CD4-positive, alpha-beta T cell (primary cell): ENCODE measurements at places on chromosomes 1 and 21.
A peak's percentile ranks its signal among the peaks of the same experiment; 100 is the strongest.

GRCh38 chr1:41812453-41812852 lies 106.3 kb downstream of the HIVEP3 start:
- no peak for DNase-seq

DNA sequence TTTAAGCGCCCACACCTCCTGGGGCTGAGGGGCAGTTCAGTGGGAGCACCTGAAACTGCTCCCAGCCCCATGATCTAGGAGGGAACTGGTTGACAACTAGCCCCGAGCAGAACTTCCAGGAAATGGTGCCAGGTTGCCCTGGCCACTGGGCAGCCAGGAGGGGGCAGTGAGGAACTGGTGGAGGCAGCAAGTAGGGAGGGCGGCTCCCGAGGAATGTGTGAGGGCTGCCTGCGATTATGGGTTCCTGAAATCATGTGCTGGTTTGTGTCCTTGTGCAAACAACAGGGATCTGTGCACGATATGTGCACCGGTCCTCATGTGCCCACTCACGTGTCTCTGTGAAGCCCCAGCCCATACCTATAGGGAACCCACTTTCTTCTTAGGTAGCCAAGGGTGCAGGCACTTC lies 9.9 kb downstream of the GPR3 start:
- DNase-seq: peak; percentile 47

- no peak for DNase-seq
Observed at GRCh38 chr1:119080586-119080985, 59.9 kb downstream of the WARS2 start.

GRCh38 chr1:112188611-112189010 lies 199.1 kb upstream of the KCND3 start:
- no peak for DNase-seq

- peak; percentile 42 for DNase-seq
Observed at GRCh38 chr1:153805042-153805745, 30.0 kb downstream of the SLC27A3 start.

DNA sequence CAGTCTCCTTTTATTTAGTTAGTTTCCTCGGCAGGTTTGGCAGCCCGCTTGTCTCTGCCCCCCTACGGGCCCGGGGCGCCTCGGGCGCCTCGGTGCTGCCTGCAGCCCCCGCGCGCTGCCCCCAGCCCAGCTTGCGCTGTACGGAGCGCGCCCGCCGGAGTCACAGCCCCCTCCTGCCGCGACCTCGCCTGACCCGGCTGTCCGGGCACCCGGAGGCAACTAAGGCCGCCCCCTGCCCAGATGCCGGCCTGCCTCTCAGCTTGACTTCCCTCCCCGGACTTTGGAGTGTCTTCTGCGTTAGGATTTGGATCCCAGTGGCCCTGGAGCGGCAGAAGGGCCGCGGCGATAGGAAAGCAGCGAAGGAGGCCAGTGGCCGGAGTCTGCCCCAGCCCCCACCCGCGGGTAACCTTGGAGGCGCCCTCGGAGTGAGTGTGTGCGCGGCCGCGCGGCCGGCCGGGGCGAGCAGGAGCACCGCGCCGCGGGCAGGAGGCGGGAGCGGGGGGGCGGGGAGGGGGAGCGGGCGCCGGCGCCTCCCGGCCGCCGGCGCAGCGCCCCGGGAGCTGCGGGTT lies 7.6 kb downstream of the CDKN2C start:
- no peak for DNase-seq

DNA sequence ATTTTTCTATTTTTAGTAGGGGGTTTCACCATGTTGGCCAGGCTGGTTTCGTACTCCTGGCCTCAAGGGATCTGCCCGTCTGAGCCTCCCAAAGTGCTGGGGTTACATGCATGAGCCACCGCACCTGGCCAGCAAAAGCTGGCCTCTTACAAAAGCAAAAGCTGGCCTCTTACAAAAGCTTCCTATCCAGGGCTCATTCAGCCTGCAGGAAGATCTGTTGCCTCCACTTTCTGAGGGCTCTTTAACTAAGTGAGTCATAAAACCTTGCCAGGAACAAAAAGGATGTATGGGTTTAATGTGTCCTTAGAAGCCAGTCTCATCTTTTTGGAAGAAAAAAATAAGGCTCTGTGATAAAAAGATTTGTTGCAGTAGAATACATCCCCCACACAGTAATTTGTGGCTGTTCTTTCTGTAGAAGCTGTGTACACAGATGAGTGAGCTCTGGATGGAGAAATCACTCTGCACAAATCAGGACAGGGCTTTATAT lies 15.0 kb downstream of the HTR1D start:
- no peak for DNase-seq

DNA sequence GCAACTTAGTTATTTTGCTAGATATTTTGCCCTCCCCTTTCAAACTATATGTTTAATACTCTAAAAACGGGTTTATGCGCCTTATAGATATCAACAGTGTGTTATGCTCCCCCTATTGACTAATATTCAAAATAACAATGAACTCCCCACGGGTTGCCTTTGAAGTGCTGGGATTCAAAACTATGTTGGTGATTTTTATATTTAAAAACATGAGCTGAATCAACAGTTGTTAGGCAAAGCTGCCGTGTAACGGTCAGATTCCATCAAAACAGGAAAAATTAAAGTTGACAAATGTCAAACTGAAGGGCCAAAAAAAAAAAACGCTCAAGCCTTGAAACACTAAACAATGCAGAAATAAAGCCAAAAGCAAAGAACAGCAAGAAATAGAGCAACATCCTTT lies 2.5 kb downstream of the TGFBR3 start:
- no peak for DNase-seq

DNA sequence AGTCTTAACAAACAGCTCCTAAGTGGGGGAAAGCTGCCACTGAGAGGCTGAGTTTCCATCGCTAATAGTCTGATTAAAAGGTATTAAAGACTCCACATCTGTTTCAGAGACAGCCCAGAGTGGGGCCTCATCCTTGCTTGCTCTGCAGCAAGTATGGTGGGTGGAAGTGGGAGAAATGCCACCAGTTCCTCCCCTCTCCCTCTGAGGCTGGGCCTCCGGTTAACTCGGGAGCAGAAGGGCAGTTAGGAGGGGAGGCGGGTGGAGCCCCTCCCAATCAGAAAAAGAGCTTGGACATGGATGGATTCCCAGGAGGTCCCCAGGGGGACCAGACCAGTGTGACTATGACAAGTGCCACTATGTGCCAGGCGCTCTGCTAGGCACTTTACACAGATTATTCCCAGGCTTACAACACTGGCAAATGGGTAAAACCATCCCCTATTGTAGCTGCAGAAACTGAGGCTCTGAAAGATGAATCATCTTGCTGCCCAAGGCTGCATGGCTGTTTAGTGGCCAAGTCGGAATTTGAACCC lies 11.4 kb upstream of the ASCL5 start:
- no peak for DNase-seq

GRCh38 chr1:33455539-33456501 lies 16.6 kb upstream of the ZSCAN20 start:
- no peak for DNase-seq

- DNase-seq: no peak
Observed at GRCh38 chr1:27487966-27488884, 1.7 kb downstream of the WASF2 start.

- DNase-seq: no peak
Observed at GRCh38 chr1:2203671-2204414, 9.3 kb upstream of the FAAP20 start.

- DNase-seq: peak; percentile 99
Observed at GRCh38 chr1:114346480-114347029, 164.4 kb downstream of the TRIM33 start.

- DNase-seq: peak; percentile 6
Observed at GRCh38 chr1:28642056-28642846, 616 bp downstream of the TAF12 start.

GRCh38 chr1:6859415-6860343 lies 74.4 kb downstream of the CAMTA1 start:
- no peak for DNase-seq

DNA sequence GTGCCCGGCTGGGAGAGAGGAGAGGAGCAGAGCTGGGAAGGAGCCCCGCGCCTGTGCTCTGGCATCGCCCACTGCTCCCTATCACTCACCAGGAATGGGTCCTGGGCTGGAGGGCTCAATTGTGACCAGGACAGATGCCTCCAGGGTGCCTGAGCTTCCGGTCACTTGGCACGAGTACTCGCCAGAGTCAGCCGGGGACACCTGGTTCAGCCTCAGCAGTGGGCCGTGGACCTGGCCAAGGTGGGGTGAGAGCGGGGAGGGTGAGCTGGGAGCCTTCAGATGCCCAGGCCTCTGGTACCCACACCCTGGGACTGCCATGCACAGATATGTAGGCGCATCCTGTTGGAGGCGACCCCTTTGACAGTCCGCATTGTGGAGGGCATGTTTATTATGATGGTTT lies 31.1 kb downstream of the LDLRAD2 start:
- no peak for DNase-seq

DNA sequence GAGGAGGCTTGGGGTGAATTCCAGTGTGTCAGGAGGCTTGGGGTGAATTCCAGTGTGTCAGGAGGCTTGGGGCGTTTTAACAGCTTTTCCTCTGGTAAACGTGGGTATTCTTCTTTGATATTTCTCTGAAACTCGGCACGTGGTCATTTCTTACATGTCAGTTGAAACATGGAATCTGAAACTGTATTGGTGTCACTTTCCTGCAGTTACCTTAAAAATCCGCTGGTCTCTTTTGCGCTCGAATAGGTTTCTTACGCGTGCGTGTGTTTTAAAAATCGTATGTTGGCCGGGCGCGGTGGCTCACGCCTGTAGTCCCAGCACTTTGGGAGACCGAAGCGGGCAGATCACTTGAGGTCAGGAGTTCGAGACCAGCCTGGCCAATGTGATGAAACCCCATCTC lies 33.5 kb downstream of the PRKCZ start:
- DNase-seq: no peak

DNA sequence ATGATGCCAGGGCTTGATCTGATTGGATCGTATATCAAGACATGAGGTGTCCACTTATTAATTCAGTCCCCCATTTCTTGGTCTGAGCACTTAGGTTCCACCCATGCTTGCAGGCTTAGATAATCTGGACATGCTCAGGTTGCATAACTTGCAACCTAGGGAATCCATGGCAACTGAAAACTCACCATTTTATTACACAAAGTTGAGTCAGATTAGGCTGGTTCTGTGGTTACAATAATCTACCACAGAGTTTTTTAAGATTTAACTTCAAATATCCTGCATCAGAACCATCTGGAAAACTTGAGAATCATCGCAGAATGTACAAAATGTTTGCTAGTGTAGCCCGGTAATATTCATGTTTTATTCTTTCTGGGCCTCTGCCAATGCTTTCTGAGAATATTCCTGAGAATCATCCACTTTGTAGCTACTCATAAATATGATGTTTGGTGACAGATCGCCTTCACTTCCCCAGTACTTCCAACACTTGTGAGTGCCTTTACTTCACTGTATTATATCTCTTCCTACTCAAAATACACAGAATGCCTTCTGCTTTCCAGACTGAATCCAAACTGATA lies 707.2 kb upstream of the ADAMTS5 start:
- DNase-seq: no peak

DNA sequence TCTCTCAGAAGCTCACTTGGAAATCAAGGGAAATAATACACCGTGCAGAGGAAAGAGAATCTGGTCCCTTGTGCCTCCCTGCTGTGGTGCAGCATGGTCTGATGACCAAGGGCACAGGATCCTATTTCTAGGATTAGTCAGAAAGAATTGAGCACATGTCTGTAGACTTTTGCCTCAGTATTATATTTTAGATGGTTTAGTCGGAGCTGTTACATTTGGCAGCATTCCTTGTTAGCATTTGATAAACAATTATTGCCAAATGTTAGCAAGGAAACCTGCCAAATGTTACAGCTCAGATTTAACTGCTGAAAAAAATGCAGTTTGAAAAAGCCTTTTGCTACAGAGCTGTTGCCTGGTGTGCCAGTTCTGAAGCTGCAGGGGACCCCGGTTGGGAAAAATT lies 183.5 kb upstream of the DPYD start:
- DNase-seq: no peak

GRCh38 chr1:106027871-106028270 lies 1028.6 kb upstream of the PRMT6 start:
- no peak for DNase-seq

- no peak for DNase-seq
Observed at GRCh38 chr1:159952932-159953331, 1.1 kb downstream of the SLAMF9 start.

DNA sequence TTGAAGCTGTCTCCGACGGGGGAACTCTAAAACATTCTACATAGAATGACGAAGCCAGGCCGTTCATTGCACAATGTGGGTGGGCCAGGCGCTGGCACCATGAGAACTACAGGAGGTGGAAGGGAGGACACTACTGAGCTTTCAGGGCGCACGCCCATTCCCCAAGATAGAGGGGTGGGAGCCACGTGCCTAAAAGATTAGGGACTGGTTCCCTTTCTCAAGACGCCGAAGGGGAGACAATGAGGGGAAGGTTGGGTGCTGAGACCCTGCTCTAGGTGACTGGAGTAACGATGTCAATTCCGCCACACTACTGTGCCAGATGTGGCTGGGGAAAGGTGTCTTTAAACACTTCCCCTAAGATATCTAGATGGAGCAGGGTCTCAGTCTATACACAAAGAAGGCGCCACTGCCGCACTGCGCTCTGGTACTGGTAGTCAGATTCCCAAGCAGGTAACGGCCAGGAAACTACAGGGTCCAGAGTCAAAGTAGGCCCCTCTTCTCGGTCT lies 782 bp downstream of the CSDE1 start:
- DNase-seq: no peak

DNA sequence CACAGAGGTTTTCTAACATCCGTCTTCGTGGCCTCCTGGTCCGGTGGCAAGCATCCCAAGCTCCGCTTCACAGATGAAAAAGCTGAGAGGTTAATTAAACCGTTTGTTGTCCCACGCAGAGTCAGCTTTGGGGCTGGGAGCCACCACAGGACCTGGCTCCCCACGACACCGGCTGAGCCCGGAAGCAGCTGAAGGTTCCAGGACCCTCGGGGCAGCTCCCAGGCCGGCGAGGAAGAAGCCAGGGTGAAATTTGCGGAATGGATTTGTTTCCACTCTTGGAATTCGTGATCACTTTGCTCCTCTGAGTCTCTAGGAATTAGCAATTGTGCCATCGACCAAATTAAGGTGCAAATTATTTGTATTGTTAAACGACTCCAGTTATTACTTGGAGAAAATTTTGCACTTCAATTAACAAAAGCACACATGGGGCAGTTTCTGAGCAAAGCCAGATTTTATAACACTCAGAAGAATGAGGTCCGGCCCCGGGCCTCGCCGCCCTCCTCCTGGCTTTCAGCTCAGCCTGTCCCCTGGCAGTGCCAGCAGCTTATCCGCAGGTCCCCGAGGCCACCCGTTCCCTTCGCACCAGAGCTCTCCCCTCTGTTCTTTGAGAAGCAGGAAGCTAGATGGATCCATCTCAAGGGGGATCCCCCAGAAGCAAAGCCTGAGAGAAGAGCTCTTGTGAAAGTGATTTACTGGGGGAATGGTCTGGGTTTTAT lies 69.1 kb downstream of the SIK1 start:
- no peak for DNase-seq
